Muscle of back (tissue), 13 donors: ENCODE measurements at places on chromosomes 1 and 21. TPM values are rescaled to one million over a fixed set of nuclear protein-coding genes. Genes with fewer than 3 reads are reported as not detected.

DNA sequence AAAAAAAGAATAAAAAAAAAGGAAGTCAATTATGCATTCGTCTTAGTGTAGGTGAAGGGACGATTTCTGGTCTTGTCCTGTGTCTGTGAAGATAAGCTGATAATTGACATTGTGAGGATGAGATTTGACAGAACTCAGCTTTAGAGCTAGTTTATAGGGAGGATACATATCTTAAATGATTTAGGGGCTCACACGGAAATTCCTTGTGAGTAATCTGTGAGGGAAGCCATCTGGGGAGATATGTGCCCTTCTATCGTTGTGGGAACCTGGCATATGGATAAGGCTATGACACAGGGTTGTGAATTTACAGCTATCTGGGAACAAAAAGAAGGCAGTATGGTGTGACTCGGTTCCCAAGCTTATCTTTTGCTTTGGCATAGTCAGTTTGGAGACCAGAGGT is 71.1 kb downstream of the RABGAP1L start:
- no peak for DNase-seq

DNA sequence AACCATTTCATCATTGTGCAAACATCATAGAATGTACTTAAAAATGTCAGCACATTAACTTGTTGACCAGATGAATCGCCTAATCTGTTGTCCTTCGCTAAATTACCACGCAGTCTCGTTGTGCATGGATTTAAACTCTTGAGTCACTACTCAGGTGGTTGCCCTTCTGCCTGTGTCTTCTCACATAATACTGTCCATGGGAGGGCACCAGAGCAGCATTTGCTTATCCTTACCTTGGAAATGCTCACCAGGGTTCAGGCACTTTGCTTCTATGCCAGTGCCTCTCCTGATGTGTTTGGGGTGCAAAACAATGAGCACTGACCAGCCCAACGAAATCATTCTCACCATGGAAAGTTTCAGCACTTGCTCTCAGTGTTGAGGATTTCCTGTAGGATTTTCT is 559.9 kb downstream of the RWDD3 start:
- no peak for DNase-seq

- DNase-seq, result no peak
These were observed 69.4 kb downstream of the SLC30A10 start for GRCh38 chr1:219858980-219859379.

GRCh38 chr1:18284805-18285537 is 177.4 kb downstream of the IGSF21 start:
- no peak for DNase-seq

GRCh38 chr1:17270891-17271765 is 22.2 kb downstream of the PADI3 start:
- DNase-seq, result no peak

- DNase-seq, result no peak
These were observed 30.7 kb downstream of the PTPN14 start for GRCh38 chr1:214520544-214521165.

- no peak for DNase-seq
These were observed 76.5 kb upstream of the BTG3 start for GRCh38 chr21:17688912-17689874.

Gene SSR2
- 250 TPM for polyA plus RNA-seq

Gene HIVEP3
- polyA plus RNA-seq, result 3.1 TPM

Gene RABIF
- 7.9 TPM for polyA plus RNA-seq

Gene AK5
- 10.9 TPM for polyA plus RNA-seq

Gene COL24A1
- 4.2 TPM for polyA plus RNA-seq

Gene AGMAT
- 2.6 TPM for polyA plus RNA-seq

Gene PDZK1
- polyA plus RNA-seq, result 0.55 TPM

Gene TNFRSF4
- polyA plus RNA-seq, result 1.8 TPM

Gene NADK
- 35.2 TPM for polyA plus RNA-seq

Gene PTAFR
- polyA plus RNA-seq, result 2.5 TPM

Gene TRIM46
- 0.27 TPM for polyA plus RNA-seq
